ENCODE measurements at places on chromosomes 2 and 18.
A peak's percentile ranks its signal among the peaks of the same experiment; 100 is the strongest.

- no peak for DNase-seq
Observed at GRCh38 chr2:157228946-157229345, 28.6 kb upstream of the GALNT5 start.

- no peak for DNase-seq
Observed at GRCh38 chr2:40434731-40435271, 17.1 kb downstream of the SLC8A1 start.

DNA sequence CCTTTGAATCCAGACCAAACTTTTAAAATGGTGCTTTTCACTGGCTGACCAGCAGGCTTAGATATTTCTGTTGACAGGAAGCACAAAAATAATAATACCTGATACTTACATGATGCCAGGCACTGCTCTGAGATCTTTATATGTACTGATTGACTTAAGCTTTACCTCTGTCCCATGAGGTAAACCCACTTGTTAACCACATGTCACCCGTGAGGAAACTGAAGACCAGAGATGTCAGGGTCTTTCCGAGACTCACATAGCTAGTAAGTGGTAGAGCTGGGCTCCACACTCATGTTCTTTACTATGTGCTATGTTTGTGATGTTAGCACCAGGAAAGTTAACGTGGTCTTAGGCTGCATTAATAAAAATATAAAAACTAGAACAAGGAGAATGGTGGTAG, 297.7 kb downstream of the PLCL1 start:
- no peak for DNase-seq

- DNase-seq, result no peak
Observed at GRCh38 chr18:74951165-74951760, 257.7 kb downstream of the PTGR3 start.

- DNase-seq, result no peak
Observed at GRCh38 chr2:7077660-7078267, 160.6 kb downstream of the RNF144A start.

- peak; percentile 25 for DNase-seq
Observed at GRCh38 chr2:54103454-54104314, 11.7 kb upstream of the ACYP2 start.

DNA sequence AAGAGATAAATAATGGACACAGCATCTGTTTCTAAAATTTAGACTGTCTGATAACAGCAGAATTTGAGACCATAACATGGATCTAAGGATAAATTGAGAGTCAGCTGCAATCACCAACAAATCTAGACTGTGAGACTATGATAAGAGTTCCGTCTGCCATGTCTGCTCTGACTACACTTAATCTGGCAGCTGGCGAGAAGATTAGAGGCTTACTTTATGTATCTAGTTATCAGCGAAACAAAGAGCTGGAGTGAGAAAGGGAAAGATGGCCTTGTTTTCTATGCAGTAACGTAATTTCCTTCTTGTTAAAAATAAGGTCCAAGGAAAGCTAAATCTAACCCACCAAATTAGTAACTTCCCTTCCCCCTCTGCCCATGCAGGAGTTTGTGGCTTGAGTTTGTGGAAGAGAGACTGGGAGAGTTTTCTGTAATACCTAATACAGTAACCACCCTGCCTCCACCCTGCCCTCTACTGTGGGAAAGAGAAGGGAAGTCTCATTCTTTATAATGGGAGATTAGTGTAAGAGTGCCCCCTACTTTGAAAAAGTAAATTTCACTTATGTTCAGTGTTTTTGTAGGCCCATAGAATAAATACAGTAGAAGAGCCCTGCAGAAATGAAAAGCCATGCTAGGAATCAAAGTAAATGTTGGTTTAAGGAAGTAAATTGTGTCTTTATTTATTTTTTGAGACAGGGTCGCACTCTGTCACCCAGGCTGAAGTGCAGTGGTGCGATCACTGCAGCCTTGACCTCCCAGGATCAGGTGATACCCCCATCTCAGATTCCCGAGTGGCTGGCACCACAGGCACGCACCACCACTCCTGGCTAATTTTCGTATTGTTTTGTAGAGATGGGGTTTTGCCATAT, 27.5 kb downstream of the EML4 start:
- DNase-seq, result no peak
